Inflammatory macrophage (primary cell): ENCODE measurements at places on chromosomes 7 and 10.

DNA sequence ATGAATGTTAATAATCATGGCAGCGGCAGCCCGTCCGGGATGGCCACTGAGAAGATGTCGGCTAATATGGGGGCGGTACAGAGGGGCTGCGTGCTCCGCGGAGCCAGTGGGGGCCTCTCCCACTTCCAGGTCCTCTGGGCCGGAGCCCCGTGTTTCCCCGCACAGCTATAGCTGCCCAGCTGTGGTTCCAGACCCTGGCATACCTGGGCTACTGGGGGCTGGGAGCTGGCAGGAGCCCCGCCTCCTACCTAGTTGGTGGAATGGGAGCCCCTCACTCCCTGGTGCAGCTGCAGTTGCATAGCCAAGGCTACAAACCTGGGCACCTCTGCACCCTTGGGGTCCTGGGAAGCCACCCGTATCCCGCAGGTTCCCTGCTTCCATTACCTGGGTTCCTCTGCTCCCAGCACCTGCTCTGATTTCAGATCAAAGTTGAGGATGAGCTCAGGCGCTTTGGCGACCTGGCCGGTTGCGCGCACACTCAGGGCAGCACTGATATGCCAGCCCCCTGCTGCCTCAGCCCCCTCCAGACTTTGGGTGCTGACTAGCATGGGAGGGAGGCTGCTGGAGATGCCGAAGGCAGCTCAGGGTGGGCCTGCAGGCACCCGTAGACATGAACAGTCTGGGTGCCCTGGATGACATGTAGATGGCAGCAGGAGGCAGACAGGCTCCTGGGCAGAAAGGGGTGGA is 236.5 kb upstream of the SEMA3D start:
- no peak for DNase-seq

DNA sequence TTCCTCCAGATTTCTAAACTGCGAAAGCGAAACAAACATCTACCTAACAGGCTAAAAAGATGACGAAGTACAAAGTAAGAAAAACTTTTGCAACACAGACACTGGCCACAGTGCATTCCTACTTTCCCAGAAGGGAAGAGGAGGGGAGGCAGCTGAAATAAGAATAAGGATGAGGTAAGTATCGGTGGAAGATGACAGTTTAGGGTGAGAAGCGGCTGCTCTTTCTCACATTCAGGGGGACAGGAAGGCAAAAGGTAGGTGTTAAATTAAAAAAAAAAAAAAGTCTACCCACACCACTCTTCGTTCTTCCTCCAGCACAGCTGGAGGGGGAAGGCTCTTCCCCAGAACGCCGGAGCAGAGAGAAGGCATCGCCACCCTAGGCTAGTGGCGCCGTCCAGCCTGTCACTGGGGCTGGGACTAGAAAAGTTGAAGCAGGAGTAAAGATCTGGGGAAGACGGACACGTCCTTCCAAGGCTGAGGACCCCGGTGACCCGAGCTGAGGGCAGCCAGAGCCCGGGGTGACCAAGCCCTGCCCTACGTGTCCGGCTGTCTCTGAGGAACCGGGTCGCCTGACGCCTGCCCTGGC is 846 bp downstream of the DNAJC1 start:
- peak; percentile 34 for DNase-seq

- no peak for DNase-seq
These were observed 244.2 kb downstream of the THSD7A start for GRCh38 chr7:11587814-11588213.

- DNase-seq: no peak
These were observed 1.8 kb downstream of the LRRC17 start for GRCh38 chr7:102914585-102914984.

DNA sequence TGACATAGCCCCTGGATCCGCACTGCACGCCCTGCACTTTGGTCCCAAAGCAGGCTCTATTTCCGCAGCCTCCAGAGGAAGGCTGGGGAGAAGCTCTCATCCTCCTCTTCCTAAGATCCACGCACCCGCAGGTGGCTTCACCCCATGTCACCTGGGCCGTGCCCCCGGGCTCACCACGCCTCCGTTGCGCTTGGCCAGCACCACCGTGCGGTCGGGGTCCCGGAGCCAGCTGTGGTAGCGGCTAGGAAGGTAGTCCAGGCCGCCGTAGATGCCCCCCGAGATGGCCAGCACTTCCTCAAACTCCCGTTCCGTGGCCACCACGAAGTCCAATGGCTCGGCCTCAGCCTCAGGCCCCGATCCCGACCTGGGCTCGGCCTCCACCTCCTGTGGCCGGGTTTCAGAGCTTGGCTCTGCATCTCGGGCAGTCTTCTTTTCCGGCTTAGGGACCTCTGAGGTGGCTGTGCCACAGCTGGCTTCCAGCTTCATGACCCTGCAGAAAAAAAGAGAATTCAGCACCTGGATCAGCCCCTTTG is 5.7 kb downstream of the NAT16 start:
- no peak for DNase-seq

DNA sequence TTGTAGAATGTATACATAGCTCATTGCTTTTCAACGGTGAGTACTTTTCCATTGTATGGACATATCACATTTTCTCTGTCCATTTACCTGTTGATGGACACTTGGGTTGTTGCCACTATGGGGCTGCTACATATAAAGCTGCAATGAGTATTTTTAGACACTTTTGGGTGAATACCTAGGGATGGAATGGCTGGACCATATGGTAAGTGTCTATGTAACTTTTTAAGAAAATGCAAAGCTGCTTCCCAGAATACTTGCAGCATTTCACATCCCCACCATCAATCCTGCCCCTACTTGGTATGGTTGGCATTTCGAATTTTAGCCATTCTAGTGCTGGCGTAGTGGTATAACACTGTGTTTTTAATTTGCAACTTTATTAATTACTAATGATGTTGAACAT is 274.6 kb downstream of the TNS3 start:
- DNase-seq: no peak

DNA sequence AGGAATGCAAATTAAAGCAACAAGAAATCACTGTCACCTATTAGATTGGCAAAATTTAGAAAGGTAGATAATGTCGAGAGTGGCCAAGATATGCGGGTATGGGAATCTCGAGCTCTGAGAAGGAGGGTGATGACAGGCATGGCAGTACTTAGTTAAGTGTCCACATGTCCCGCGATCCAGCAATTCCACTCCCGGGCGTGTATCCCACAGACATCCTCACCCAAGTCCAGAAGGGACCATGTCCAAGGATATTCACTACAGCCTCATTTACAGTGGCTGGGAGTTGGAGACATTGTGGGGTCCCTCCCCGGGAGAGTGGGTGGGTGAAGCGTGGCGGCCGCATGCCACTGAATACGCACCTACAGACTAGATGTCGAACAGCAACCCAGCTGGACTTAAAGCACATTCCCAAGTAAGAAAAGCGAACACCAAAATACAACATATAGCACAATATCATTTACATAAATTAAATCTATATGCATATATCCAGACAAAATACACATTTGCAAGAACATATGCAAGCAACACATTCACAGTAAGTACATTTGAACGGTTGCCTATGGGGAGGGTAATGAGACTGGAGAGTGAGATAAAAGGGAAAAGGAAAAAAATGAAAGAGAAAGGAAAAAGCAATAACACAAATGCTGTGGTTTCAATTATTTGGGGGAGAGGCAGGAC is 9.9 kb downstream of the KCNH2 start:
- DNase-seq: no peak

- DNase-seq: peak; percentile 28
These were observed 450.0 kb downstream of the SUGCT start for GRCh38 chr7:40584667-40585433.

- DNase-seq: no peak
These were observed 120.4 kb downstream of the USP6NL start for GRCh38 chr10:11491087-11491486.

GRCh38 chr10:107618504-107618994 is 454.0 kb upstream of the SORCS1 start:
- no peak for DNase-seq

DNA sequence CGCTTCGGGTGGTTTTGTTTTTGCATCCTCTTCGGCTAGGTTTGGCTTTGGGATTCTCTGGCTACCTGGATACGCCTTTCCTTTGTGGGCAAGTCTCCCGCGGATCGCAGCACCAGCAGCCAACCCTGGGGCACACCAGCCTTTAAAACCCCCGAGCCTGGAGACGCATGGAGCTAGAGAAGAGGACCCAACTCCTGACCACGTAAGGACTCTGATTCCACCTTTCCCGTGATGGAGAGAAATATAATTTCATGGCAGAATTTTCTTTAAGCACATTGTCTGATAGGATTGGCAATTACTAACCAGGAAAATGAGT is 535.4 kb upstream of the GALNT17 start:
- no peak for DNase-seq

- DNase-seq: no peak
These were observed 224.1 kb downstream of the DNAJB6 start for GRCh38 chr7:157560710-157561522.

DNA sequence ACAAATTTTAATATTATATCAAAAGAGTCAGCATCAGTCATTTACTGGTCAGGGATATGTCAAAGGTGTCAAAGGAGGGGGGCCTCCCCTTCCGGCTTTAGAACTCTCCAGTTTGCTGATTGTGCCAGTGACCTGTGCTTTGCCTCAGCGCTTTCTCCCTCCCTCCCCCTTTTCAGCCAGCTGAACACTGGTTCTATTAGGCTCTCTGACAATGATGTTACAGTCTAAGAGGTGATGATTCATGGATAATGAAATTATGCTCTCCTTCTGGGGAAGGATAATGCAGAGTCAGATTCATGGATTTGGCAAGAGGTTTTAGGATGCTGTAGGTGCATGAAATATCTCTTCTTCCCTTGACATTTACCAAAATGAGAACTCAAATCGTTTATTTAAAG is 6.1 kb downstream of the LRRTM3 start:
- DNase-seq: no peak

- DNase-seq: no peak
These were observed at the start of gene NUPR2 for GRCh38 chr7:56115852-56116538. NUPR2 (minus strand) TSS chr7:56116417; CDS start chr7:56116314, 103 bp downstream.

DNA sequence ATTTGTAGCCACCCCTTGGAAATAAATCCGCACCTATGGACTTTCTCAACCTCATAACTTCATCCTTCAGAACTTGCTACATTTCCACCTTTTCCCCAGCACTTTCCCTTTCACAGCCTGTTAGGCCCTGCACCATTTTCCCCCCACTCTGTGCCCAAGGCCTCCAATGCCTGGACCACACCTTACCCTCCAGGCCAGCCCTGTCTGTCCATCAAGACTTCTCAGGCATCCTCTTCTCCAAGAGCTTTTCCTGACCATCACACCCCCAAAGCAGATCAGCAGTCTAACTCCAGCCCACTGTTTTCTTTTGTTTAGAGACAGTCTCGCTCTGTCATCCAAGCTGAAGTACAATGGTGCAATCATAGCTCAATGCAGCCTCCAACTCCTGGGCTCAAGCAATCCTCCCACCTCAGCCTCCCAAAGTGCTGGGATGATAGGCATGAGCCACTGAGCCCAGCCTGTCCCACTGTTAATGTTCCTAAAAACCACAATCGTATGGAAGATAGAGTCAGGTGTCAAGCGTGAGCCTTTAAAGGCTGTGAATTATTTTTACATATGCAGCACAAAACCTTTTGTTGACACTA is 116.8 kb downstream of the PARD3 start:
- DNase-seq: no peak

- DNase-seq: no peak
These were observed 611.4 kb downstream of the TNS3 start for GRCh38 chr7:46970476-46970875.

DNA sequence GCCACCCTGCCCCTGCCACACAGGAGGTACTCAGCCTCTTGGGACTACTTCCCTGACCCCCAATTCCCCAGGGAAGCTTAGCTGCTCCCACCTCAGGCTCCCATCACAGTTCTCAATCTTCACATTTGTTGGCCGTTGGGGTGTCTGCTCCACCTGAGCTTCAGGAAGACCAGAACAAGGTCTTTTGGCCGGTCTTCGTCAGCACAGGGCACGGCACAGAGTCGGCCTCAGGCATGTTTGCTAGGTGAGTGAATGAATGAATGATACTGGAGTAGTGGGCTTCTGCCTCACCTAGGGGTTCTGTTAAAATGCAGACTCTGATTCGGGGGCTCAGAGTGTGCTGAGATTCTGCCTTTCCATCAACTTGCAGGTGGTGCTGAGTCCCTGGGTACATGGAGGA is 20.3 kb downstream of the GPRIN2 start:
- DNase-seq: no peak

GRCh38 chr7:97512441-97513207 is 219.3 kb upstream of the TAC1 start:
- DNase-seq: no peak

GRCh38 chr7:98995111-98995510 is 116.8 kb downstream of the TRRAP start:
- DNase-seq: no peak

- no peak for DNase-seq
These were observed 769 bp upstream of the ELFN1 start for GRCh38 chr7:1669064-1669951.

DNA sequence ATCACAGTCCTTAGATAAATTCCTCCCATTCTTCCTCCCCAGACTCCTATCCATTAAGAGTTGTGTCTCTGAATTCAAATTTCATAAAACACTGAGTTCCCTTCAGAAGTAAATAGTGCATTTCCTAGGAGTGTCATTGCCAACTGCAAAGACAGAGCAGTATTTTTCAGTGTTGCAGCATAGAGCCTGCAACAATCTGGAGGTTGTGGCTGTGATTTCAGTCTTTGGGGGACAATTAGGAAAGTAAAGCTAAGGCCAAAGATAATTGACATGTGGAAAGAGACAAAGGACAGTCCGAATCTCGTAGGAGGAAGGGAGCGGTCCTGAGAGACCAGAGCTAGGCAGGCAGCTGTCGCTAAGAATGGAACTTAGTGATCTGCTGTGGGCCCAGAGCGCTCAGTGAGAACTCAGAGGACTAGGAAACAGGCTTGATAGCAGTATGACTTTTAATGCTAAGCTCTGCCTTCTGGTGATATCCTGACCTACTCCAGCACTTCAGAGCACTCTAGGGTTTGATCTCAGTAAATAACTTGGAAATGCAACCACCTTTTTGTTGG is 46.2 kb downstream of the PRPF18 start:
- DNase-seq: no peak

- DNase-seq: no peak
These were observed 11.8 kb downstream of the TTYH3 start for GRCh38 chr7:2643386-2644219.

DNA sequence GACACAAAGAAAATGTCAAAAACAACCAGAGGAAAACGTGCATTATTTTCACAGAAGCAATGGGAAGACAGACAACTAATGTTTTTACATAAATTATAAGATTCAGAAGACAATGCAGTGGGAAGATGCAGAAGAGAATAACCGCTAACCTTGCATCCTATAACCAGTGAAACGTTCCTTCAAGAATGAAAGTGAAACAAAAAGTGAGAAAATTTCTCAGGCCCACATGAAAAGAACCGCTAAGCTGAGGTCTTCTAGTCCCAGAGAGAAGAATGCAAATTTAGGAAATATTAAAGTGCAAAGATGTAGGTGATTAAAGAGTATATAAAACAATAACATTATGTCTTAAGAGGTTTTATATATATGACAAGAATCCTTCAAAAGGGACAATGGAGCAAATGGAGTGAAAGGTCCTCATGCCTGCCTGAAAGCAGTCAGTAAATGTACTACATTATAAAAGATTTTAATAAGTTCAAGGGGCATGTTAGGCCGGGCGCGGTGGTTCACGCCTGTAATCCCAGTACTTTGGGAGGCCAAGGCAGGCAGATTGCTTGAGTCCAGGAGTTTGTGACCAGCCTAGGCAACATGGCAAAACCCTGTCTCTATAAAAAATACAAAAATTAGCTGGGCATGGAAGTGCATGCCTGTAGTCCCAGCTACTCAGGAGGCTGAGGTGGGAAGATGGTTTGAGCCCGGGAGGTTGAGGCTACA is 43.1 kb upstream of the DDC start:
- no peak for DNase-seq
